ENCODE measurements at places on chromosomes 2 and 18.
A peak's percentile ranks its signal among the peaks of the same experiment; 100 is the strongest.

DNA sequence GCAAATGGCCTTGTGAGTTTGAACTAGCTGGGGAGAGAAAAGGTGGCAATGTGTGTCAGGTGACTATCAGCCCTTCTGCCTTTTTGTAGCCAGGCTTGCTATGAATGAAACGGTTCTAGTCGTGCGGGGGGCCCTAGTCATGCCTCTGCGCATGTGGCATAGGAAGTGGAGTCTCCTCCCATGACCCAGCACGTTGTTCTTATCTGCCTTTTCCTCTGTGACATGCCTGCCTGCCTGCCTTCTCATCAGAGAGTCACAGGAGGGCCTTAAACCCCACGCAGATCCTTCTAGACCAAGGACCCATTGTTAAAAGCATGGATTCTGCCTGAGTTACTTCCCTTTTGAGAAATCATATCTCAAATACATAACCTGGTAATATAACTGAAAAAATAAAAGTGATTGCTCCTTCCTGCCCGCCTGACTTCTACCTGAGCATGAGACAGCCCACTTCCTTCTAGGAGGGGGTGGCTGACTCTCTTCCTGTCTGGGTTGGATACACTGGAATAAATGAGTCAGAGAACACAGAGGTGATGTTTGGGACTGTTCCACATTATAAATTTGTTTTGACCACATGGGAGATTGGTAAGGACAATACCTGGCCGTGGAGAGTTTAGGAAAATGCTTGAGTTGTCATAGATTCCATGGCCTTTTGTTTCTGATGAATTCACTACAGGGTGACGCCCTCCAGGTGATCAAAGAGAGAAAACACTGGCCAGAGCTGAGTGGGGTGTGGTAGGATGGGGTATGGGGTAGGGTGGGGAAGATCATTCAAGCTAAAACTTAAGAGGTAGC is 49.8 kb downstream of the FBLN7 start:
- DNase-seq = peak; percentile 97

GRCh38 chr2:79850912-79851311 is 338.1 kb downstream of the CTNNA2 start:
- DNase-seq = no peak

DNA sequence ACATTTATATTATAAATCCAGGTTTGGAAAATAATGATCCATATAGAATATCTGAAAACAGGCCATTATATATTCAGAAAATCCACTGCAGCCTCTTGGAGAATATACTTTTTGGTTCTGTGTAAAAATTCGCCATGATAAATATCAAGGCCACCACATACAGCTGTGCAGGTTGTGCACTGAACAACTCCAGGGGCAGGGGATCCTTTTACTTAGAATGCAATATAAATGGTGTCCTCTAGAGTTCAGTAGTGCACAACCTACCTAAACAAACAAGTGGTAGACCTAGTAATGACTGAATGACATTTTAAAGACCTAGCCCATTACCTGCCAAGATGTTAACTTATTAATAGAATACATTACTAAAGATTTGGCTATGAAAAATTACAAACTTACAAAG is 22.4 kb downstream of the MOGAT1 start:
- DNase-seq = no peak

GRCh38 chr18:55466789-55467188 is 121.2 kb downstream of the TCF4 start:
- DNase-seq = no peak

GRCh38 chr2:50529600-50530218 is 502.2 kb downstream of the NRXN1 start:
- DNase-seq = peak; percentile 33

DNA sequence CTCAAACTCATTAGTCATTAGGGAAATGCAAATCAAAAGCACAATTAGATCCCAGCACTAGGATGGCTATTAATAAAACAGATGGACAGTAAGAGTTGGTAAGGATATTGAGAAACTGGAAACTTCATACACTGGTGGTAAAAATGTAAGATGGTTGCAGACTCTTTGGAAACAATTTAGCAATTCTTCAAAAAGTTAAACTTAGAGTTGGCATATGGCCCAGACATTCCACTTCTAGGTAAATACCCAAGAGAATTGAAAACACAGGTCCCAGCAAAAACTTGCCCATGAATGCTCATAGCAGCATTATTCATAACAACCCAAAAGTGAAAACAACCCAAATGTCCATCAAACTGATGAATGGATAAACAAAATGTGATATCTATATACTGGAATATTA is 84.9 kb upstream of the ZFP36L2 start:
- no peak for DNase-seq

DNA sequence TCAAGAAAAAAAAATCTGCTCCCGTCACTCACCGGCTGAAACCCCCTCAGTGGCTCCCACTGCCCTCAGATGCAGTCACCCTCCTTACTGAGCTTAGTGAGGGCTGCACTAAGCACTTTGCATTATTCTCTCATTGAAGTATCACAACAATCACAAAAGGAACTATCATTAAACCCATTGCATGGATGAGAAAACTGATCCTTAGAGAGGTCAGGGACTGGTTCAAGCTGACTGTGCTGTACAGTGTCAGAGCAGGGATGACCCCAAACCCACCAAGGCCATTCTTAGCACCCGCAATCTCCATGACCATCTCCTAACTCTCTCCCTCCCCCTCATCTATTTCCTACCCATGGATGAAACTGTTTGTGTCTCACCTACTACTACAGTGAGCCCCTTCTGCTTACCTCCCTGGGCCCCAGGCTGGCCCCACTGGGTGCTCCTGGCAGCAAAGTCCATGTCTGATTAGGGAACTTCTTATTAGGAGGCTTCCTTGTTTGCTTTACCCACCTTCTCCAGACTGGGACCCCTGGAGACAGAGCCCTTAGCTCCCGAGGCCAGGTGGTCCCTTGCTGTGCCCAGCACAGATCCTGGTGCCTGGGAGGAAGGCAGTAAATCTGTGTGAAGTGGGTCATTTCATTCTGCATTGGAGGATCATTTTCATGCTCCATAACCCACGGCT is 139.3 kb upstream of the ID2 start:
- DNase-seq = no peak

DNA sequence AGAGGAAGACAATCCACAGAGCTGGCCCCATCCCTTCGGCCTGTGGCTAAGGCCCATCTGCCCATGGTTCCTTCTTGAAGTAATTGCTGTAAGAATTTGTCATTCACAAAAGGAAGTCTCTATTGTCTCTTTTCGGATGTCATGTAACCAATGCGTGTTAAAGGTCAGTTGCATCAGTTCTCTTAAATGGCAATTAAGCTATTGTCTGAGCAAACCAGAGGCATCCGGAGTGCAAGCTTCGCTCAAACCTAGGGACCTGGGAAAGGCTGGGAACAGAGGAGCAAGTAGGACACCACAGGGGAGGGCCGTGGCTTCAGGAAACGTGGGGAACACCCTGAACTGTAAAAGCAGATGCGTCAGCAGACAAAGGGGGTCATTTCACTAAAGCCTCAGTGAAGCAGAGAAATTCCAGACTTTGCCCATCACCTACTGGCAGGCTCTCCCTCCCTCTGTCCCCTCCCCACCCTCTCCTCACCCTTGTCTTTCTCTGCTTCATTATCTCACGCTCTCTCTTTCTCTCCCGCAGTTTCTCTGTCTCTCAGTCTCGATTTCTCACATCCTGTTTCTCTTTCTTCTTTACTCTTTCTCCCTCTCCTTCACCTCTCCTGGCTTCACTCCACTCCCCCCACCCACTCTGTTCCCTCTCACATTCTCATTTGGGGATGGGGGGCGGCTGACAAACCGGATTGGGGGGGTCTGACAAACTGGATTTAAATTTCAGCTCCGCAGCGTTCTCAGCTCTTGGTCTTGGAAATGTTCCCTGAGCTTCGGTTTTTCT is 204.6 kb upstream of the TNP1 start:
- DNase-seq = no peak

GRCh38 chr2:62577994-62578781 is 72.2 kb upstream of the TMEM17 start:
- no peak for DNase-seq

DNA sequence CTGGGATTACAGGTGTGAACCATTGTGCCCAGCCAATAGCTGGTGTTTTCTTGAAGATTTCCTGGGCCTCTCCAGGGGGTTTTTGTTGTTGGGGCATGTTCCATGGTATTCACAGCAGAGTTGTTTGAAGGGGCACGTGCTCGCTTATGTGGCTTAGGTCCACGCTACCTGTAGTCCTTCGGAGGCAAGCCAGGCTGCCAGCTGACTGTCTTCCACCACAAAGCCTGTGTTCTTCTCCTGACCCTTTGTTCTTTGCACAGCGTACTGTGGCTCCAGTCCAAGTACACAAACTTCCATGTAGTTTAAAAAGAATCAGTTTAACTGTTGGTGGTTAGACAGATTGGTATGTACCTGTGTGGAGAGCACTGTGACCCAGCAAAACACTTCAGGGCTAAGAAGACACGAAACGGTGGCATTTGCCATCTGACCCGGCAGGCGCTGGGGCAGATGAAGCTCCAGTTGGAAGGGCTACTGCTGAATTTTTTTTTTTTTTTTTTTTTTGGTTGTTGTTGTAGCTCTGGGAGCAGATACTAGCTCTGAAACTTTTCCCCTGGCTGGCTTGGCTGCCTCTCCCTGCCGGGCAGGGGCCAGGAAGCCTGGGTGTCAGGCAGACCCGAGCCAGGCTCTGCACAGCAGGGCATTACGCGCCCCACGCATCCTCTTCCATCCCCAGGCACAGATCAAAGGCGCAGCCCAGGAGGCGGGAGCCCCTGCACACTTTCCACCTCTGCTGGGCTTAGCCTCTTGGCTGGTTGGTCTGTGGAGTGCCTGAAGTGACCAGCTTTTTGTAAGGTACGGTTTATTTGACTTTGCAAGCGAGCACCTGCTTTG is 5.7 kb downstream of the GREB1 start:
- no peak for DNase-seq

DNA sequence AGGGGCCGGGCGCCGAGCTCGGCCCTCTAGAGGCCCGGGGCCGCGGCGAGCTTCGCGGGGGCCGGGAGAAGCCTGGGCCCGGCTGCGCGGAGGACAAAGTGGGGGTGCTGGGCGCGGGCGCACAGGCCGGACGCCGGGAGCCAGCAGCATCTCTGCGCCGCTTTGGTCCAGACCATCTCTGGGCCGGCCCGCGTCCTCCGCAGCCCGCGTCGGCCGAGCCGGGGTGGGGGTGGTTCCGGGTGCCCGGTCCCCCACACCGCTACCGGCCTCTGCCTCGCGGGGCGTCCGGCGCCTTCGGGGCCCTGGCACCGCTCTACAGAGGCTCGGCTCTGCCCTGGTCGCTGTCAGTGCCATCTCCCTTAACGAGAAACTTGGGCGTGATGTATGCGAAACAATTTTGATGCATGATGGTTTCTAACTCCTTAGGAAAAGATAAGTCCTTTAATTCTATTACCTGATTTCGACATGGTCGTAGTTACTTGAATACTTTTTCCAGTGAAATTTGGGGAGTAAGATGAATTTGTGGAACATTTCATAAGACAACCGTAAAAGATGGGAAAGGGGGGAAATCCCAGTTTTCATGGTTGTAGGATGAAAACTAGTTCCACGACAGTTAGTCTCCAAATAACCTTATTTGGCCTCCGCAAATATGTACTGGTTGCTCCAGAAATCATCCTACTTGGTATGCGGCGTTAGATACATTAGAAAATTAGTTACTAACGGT is 562 bp downstream of the TWSG1 start:
- peak; percentile 5 for DNase-seq

- no peak for DNase-seq
Observed at GRCh38 chr18:30457156-30457555, 585.4 kb downstream of the DSC3 start.

- no peak for DNase-seq
Observed at GRCh38 chr18:30556112-30556511, 486.4 kb downstream of the DSC3 start.

DNA sequence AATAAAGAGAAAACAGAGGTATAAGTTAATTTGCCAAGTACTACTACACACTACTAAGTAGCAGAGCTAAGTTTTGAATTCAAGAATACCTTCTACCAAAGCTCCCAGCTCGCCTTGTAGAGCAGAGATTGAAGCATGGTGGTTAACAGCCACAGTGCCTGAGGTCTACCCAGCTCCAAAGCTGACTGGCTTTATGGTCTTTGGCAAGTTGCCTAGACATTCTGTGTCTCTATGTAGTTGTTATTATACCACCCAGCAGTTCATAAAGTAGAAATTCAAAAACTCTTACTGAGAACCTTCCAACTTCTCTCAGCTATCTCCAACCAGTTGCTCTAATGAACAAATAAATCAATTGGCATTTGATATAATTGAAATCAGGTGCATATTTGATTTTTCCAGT is 87.8 kb downstream of the PDE11A start:
- DNase-seq = no peak

GRCh38 chr2:36389091-36389564 is 33.5 kb downstream of the CRIM1 start:
- DNase-seq = no peak

DNA sequence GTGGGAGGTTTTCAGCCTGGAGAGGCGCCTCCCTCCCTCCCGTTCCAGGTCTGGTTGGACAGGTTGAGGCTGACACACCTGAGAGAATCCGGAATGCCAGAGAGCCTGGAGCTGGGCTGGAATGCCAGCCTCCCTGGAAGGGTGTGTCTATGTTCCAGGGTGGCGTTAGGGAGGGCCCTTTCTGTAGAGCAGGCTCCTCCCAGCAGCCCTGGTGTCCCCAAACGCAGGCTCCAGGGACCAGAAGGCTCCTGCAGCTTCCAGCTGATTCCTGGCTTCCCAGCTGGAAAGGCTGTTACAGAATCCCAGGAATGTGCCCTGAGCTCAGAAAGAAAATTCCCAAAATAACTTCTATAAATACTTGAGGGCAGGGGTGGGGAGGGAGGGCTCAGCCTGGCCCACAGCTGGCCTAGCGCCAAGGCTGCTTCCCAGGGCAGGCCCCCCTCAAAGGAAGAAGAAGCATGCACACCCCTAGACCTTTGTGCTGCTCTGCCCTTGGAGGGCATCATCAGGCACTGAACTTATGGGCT is 85.4 kb downstream of the STPG4 start:
- no peak for DNase-seq

DNA sequence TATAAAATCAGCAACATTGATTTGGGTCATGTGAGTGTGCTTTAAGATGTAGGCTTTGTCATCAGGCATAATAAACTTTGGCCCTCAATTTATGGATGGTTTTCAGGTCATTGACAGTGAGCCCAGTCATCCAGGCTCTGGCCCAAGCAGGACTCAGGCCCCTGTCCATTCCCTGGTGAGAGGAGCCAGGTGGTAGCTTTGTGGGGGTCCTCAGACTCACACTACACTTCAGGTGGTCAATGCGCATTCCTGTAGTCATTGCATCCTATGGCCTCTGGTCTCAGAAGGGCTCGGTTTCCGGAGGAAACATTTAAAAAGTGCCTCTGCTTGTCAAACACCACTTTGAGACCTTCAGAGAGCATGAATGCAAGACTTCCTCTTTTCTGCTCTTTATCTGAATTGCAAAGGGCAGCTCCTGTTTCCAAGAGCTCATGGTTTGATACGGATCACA is 20.2 kb downstream of the LGALSL start:
- DNase-seq = no peak

GRCh38 chr18:13450289-13451212 is 232.0 kb downstream of the LDLRAD4 start:
- no peak for DNase-seq

DNA sequence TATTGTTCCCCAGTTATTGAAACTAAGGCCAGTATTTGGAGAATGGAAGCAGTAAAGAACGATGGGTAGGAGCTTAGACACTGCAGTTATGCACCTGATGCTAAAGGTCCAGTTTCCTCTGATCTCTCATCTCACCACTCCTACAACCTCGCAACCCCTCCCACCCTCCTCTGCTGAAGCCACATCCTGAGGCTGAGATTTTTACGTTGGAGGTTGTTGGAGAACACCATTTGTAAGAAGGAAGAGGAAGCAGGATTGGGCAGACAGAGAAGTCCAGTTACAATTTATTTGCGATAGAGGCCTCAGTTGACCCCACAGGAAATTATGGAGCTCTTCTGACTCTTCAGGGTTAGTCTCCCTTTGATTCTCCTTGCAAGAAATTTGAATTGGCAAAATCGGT is 54.3 kb upstream of the NDUFV2 start:
- no peak for DNase-seq

- no peak for DNase-seq
Observed at GRCh38 chr18:76353500-76353899, 141.5 kb downstream of the ZNF516 start.

Measured in CD4-positive, alpha-beta T cell treated with Interleukin-4 for 4 hours (primary cell).